ENCODE measurements at places on chromosomes 6 and 20.
A peak's percentile ranks its signal among the peaks of the same experiment; 100 is the strongest.

DNA sequence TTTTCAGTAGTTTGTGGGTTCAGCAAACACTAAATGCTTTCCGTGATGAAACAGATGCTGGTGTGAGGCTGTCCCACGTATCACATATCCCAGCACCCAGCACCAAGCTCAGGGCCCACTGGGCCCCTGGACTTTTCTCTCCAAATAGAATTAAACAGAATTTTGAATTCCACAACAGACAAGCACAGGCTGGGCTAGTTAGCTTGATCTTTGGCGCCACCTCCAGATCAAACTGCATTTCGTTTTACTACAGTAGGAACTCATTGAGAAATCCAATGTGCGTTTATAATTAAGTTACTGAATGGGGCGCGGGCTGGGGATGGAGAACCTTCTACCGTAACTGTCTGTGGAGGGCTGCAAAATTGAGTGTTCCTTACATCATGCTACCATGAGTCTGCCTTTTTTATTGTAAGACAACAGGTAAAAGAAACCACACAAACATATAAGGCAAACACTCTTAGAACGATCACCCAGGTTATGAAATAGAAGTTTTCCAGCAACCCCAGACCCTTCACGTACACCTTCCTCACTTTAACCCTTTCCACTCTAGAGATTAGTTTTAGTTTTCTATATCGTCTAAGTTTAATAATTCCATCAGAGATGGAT is 107.8 kb downstream of the ZFP64 start:
- DNase-seq = peak; percentile 67

DNA sequence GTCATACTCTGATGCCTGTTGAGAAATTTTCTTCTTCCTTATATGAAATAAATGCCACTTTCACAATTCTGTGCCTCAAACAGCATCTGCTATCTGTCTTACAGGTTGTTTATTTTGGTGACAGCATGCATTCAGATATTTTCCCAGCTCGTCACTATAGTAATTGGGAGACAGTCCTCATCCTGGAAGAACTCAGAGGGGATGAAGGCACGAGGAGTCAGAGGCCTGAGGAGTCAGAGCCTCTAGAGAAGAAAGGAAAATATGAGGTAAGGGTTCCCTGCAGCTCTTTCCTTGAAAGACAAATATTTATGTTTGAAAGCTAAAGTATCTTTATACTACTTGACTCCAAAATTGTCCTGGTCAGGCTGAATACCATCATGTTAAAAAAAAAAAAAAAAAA is 15.8 kb downstream of the TSPYL4 start:
- DNase-seq = no peak

- no peak for DNase-seq
These were observed 434.3 kb upstream of the IMPG1 start for GRCh38 chr6:76506808-76507207.

- DNase-seq = no peak
These were observed 7.8 kb downstream of the E2F3 start for GRCh38 chr6:20409427-20409971.
